ENCODE measurements at places on chromosomes 7 and 10. TPM values are rescaled to one million over a fixed set of nuclear protein-coding genes. Genes with fewer than 3 reads are reported as not detected.

DNA sequence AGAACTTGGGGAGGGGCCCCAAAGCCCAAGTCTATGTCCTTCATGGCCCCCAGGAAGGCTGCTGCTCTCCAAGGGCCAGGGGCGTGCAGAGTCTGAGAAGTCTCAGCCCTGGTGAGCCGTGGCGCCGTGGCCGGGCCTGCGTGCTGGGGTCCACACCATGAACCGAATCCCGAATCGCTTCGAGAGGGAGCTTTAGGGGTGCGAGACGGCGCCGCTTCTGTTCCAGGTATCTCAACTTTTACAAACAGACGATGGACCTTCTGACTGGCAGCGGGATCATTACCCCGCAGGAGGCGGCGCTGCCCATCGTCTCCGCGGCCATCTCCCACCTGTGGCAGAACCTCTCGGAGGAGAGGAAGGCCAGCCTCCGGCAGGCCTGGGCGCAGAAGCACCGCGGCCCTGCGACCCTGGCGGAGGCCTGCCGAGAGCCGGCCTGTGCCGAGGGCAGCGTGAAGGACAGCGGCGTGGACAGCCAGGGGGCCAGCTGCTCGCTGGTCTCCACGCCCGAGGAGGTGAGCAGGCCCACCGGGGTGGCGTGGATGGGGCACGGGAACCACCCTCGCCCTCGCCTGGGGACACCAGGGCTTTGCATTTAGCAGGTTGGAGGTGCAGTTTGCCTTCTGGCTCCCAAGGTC is 12.7 kb downstream of the STRA8 start:
- H3K27ac ChIP-seq = no peak overlapping the region
- H3K4me1 ChIP-seq = no peaks in the 10 kb centered on the region
- no peak overlapping the region for H3K4me3 ChIP-seq
- DNase-seq = no peak
- H3K36me3 ChIP-seq = no peaks in the 10 kb centered on the region

DNA sequence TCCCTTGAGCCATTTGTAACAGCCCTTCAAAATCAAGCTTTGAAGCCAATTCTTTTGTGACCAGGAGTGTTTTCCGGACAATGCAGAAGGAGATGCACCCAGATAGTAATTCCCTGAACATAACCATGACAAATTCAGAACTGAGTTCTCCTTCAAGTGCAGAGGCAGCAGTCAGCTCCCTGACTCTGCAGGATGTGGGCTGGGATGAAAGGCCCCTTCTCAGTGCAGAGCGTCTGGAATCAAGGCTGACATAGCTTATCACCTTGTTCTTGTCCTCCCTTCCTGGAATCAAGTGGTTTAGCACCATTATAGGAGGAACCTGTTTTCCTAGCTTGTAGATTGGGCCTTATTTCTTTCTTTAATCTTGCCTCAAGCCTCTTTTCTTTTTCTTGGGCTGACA is 143.4 kb downstream of the SORCS3 start:
- no peaks in the 10 kb centered on the region for H3K36me3 ChIP-seq
- no peak for DNase-seq
- no peaks in the 10 kb centered on the region for H3K4me1 ChIP-seq
- H3K27me3 ChIP-seq = no peaks in the 10 kb centered on the region
- H3K4me3 ChIP-seq = no peak overlapping the region

DNA sequence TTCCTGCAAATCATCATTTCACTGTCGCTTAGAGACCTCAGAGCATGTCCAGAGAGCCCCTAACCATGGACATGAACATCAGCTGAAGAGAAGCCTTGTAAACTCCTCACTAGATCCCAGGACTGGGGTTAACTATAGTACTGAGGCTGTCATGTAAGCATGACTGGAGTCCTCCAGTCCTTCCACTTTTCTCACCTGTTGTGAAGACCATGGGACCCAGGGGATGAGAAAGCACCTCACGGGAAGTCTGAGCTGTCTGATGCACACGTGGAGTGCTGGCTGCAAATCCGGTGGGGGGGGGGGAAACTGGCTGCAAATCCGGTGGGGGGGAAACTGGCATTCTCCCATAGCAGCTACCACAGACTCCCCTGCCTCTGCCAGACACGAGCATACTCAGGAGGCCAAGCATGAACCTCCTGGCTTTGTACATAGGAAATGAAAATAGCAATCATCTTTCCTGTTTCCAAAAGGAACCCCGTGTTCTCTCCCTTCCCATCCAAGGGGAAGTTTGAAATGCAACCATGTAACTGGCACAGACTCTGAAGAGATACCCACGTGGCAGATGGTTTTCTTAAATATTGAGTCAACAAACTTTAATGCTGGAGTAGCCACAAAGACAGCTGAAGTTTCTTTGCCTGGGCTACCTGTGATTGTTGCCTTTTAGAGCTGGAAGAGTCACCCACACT is 261.4 kb downstream of the ZMYND11 start:
- no peak overlapping the region for H3K27ac ChIP-seq
- H3K4me1 ChIP-seq = no peaks in the 10 kb centered on the region
- no peak overlapping the region for H3K4me3 ChIP-seq
- no peak for DNase-seq
- H3K27me3 ChIP-seq = no peaks in the 10 kb centered on the region
- no peaks in the 10 kb centered on the region for H3K36me3 ChIP-seq

GRCh38 chr10:132899751-132900065 is 42.7 kb downstream of the CFAP46 start:
- no peak overlapping the region for H3K27ac ChIP-seq
- H3K4me1 ChIP-seq = peaks cover 4% of the 10 kb centered on the region
- no peak overlapping the region for H3K4me3 ChIP-seq
- H3K36me3 ChIP-seq = no peaks in the 10 kb centered on the region

DNA sequence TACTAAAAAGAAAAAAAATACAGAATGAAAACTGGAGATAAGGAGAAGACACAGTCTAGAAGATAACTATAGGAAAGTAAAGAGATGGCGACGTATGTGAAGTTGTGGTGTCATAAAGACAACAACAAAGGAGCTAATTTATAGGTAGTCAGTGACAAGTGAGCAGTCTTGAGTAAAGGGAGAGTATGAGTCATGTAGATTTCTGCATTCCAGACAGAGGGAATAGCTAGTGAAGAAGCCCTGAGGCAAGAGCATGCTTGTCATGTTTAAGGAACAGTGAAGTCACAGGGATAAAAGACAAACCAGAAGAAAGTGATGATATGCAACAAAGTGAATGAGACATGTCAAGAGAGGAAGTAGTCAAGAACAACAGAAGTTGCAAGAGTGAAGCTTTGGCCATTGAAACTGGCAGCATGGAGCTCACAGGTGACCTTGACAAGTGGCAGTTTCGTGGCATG is 2.3 kb upstream of the MIOS start:
- H3K27ac ChIP-seq = no peak overlapping the region
- peaks cover 14% of the 10 kb centered on the region for H3K36me3 ChIP-seq
- H3K4me1 ChIP-seq = peaks cover 17% of the 10 kb centered on the region

Gene MAGI2
- 0.11 TPM for total RNA-seq

Gene MYOZ1
- total RNA-seq = not detected
